ENCODE measurements at places on chromosomes 2 and 18.

- DNase-seq = no peak
Measured at GRCh38 chr18:78611869-78612268, 367.7 kb upstream of the SALL3 start.

DNA sequence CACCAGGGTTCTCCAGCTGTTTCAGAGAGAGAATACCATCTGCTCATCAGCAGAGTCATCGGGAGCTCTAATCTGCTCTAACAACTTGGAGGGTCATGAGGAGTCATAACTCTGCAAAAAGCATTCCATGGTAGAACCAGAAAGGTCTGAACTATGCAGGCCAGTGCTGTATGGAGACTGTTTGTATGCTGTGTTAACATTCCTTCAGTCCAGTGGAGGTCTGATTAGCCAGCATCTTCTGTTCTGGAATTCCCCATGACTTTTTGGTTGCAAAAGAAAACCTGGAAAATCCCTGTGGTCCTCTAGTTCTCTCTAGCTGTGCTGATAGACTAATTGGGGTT is 9.4 kb upstream of the ITGB6 start:
- DNase-seq = no peak

- no peak for DNase-seq
Measured at GRCh38 chr18:9712611-9713010, 4.5 kb downstream of the RAB31 start.

GRCh38 chr2:109402180-109402579 is 211.6 kb downstream of the SEPTIN10 start:
- peak; percentile 49 for DNase-seq

DNA sequence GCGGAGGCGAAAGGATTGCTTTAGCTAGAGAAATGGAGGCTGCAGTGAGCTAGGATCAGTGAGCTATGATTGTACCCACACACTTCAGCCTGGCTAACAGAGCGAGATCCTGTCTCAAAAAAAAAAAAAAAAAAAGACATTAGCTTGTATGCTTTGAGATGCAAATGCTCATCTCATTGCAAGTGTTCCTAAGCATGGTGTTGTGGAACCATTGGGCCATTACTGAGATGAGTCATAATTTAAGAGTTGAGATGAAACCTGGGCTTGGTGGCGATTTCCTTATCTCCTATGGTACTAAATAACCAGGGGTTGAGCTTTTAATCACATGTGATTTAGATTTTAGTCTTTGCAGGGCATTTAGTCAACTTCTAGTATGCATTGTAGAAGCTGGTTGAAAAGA is 2.2 kb downstream of the PLEKHA3 start:
- DNase-seq = no peak

Measured in left hindlimb (tissue), 1 donor.